ENCODE measurements at places on chromosomes 5 and 9. TPM values are rescaled to one million over a fixed set of nuclear protein-coding genes. Genes with fewer than 3 reads are reported as not detected.
A peak's percentile ranks its signal among the peaks of the same experiment; 100 is the strongest.

- DNase-seq: peak; percentile 88
Measured at GRCh38 chr5:116738615-116739261, 164.1 kb upstream of the SEMA6A start.

- no peak for DNase-seq
Measured at GRCh38 chr9:94479757-94480156, 75.1 kb upstream of the PCAT7 start.

- no peak for DNase-seq
Measured at GRCh38 chr9:92032891-92033290, 82.3 kb downstream of the SPTLC1 start.

BTNL9 gene
- polyA plus RNA-seq: 20.7 TPM

DNA sequence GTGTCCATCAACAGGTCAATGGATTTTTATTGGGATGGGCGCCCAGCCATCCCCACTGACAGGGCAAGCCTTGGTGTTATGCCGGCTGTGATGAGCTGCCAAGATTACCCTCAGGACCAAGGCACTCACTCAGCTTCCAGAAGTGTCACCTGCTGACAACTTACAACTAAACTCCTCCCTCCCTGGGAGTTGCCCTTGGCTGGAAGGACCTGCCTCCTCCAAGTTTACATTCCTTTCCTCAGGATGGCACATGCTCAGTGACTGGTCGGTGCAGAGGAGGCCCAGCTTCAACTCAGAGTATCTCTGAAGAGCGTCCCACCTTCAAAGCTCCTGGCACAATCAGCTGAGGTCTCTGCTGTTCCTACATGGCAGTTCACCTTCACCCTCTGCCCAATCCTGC lies 52.5 kb upstream of the ZBTB43 start:
- DNase-seq: no peak

IL5 gene
- polyA plus RNA-seq: not detected

DNA sequence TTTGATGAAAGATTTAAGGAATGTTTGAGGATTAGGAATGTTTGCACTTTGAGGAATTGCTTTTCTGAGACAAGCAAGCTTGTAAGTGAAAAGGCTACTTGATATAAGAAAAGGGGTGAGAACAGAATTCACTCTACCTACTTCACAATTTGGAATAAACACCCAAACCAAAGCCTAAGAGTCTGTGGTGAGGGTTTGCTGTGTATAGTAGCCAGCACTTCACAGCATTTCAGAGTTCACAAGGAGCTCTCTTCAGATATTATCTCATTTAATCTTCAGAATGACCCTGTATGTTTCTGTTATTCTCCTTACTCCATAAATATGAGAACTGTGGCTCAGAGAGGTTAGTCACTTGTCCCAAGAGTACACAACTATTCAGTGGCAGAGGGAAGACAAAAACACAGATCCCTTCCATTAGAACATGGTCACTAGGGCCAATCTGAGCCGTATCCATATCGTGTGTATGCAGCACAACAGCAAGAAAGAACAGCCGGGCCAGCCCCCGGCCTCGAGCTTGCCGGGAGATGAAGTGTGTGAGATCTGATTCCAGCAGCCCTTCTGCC lies 92.4 kb downstream of the FRMD3 start:
- DNase-seq: no peak

GRCh38 chr5:84727708-84728107 lies 343.0 kb upstream of the EDIL3 start:
- no peak for DNase-seq

All from muscle of arm (tissue), 14 donors.